CD4-positive, alpha-beta T cell treated with Interleukin-6 at 100 ng/mL for 8 hours (primary cell): ENCODE measurements at places on chromosomes 4 and X.
A peak's percentile ranks its signal among the peaks of the same experiment; 100 is the strongest.

GRCh38 chr4:181158971-181159370 lies 1084.2 kb upstream of the TENM3 start:
- no peak for DNase-seq

DNA sequence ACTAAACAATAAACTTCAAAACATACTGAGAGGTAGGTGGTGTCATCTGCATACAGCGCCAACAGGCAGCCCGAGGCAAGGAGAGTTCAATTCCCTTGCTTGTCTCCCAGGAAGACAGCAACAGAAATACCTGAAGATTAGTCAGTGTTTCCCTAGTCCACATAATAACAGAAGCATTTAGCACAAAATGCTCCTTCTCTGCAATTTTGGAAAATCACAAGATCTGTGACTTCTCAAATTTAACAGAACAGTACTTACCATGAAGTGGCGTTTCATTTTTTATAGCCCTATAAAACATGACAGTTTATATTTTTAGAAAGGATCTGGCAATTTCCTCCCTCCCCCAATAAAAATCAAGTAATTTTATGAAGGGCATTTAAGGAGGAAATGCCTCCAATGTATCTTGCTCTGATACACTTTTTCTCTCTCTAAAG lies 67.1 kb upstream of the MYOZ2 start:
- no peak for DNase-seq

GRCh38 chr4:147854154-147854553 lies 122.3 kb downstream of the ARHGAP10 start:
- no peak for DNase-seq

GRCh38 chr4:4870576-4871241 lies 11.2 kb downstream of the MSX1 start:
- DNase-seq, result no peak

GRCh38 chr4:186651181-186651603 lies 72.5 kb downstream of the FAT1 start:
- no peak for DNase-seq

- DNase-seq, result no peak
These were observed 73.3 kb upstream of the ZDHHC15 start for GRCh38 chrX:75596178-75596577.

DNA sequence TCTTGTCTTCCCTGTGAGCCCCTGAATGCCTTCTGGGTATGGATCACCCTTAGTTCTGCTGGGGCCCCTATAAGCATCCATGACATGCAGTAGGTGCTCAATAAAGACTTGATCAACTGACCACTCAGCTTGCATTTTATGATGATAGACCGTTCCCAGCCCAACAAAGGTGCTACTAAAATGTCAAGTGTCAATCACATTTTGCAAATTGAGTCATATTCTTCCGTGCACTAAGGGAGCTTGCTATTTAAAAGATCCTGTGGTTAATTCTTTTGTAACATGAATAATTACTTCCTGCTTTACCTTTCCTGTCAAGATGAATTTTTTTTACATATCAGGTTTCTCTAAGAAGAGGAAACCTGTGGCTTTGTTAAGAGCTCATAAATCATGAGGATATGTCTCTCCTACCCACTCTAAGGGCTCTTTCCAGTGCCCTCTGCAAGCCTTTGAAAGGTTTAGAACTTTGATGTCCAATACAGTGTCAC lies 47.6 kb downstream of the SH3KBP1 start:
- peak; percentile 39 for DNase-seq

DNA sequence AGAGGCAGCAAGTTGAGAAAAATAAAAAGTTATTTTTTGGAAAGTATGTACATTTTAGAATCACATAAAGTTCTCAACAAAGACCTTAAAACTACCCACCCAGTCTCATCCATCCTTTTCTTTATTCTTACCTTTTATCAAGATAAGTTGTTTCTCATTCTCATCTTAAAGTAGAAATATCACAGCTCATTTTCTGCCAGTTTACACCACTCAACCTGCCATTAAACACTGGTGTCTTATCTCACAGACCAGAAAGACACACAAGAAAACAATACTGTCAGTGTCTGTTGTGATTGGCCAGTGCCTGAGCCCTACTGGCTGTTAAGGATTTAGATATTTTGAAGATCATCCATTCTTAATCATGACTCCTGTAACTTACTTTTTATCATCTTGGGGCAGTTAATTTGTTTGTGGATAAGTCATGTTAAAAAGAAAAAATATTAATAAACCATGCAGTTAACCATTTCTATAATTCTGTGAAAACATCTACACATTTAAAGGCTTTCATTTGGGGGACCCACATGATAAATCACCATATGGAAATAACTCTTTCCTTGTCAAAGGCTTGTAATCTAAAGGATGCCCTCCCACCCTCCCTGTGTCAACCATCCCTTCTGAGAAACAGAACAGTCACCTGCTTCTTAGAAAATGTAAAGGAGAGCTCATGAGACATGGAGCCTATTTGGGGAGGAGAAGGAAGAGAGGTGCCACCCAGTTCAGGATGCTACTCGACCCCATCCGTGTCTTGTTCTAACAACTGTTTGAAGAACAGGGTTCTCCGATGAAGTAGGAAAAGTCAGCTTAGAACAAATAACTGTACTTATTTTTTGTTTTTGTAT lies 897.2 kb upstream of the INTU start:
- DNase-seq, result no peak

DNA sequence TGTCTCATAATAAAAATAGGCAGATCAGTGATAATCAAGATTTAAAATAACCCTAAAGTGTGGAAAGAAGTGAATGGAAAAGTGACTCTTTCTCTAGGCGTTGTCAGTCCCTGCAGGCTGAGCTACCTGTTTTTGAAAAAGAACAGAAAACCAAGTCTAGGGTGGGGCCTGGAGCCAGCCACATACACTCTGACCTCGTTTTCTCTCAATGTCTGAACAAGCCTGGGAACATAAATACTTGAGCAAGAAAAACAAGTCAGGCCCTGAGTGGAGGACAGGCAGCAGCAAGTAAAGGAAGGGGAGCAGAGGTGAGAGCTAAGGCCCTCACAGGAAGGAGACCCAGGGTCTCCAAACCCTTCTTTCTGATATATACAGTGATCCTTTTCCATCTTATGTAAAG lies 91.7 kb upstream of the HPF1 start:
- DNase-seq, result no peak
